ENCODE measurements at places on chromosomes 5 and 9.

GRCh38 chr5:179796877-179797608, 3.3 kb downstream of the LTC4S start:
- DNase-seq = no peak

- DNase-seq = no peak
Measured at GRCh38 chr5:136086783-136087566, 45.7 kb upstream of the SMAD5 start.

- no peak for DNase-seq
Measured at GRCh38 chr9:125492719-125493118, 214.3 kb downstream of the MAPKAP1 start.

DNA sequence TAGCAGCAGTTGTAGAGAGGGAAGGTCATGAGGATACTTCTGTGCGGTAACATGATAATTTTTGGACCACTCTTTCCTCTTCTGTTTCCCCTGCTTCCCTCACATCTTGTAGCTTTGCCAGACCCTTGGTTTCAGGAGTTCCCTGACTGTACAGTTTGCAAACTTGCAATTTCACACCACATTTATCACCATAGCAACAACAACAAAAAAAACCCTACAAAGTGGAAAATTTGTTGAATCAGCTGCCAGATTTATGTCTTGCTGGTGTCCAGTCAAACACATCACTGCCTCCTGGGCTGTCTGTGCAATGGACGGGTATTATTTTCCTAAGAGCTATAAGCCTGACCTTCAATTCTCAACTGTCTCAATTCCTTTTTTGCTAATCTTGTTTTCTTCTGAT, 751.6 kb downstream of the TLR4 start:
- no peak for DNase-seq

GRCh38 chr5:135455876-135456237, 3.7 kb upstream of the TIFAB start:
- no peak for DNase-seq

GRCh38 chr9:92474587-92474986, 7.7 kb downstream of the ASPN start:
- no peak for DNase-seq

GRCh38 chr9:97808972-97809371, 44.1 kb upstream of the FOXE1 start:
- DNase-seq = no peak

- DNase-seq = no peak
Measured at GRCh38 chr5:176837707-176838115, 27.4 kb downstream of the UNC5A start.

DNA sequence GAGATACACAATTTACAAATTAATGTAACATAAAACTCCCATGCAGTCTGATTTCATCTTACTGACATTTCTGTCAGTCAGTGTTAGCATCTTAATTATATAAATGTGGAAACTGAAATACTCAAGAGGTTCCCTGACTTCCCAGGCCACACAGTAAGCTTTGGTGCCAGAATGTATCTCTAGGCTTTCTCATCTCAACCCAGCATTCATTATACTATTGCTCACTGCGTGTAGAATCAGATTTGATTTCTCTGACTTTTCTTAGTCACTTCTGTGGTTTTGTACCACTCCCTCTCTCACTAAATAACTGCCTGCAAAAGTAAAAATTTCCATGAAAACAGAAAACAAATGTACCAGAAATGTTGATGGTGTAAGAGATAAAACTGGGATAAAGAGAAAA, 31.7 kb upstream of the CDKN2B start:
- DNase-seq = no peak

Measured in NCI-H82 (cell line).